ENCODE measurements at places on chromosomes 11 and 22.

- peak; percentile 48 for DNase-seq
Measured at GRCh38 chr11:73141031-73141308, 1.1 kb downstream of the FCHSD2 start.

GRCh38 chr11:70448983-70449567 lies 50.7 kb downstream of the CTTN start:
- no peak for DNase-seq

DNA sequence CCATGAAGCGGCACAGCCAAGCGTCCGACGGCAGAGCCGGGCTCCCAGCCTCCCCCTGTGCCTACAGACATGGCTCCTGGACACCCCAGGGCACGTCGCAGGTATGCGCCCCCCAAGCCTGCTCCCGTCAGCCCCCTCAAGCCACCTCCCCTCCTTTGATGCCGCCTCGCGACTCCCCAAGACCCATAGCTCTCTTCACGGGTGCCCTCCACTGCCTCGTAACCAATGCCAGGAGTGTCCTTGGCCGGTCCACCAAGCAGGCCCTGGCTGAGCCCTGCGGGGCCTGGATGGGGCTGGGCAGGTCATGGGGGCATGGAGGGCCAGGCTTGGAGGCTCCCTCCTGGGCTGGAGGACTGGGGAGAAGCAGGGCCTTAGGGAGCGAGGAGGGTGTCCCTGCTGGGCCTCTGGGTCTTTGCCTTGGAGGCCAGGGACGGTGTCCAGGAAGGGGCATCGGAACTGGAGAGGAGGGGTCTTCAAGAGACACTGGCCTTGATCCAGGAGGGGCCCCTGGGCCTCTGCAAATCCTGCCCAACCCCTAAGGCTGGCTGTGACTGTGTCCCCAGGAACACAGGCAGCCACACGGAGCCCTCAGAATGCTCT lies 9.2 kb downstream of the ANO9 start:
- no peak for DNase-seq

DNA sequence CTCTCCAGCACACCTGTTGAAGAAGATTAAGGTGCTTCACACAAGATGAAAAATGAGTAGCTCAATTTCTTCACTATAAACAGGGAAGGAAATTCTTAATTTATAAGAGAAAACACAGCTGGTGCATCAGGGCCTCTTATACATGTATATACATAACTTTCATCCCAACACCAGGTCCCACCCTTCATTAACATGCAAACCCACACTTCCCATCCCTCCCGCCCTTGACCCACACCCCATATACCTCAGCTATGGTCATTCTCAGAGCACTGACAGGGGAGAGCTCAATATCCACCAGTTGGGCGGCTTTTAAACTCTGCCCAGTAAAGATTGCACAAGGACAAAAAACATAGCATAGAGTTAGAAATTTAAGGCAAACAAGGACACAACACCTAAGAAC lies 85.8 kb downstream of the ATG16L2 start:
- DNase-seq, result no peak

DNA sequence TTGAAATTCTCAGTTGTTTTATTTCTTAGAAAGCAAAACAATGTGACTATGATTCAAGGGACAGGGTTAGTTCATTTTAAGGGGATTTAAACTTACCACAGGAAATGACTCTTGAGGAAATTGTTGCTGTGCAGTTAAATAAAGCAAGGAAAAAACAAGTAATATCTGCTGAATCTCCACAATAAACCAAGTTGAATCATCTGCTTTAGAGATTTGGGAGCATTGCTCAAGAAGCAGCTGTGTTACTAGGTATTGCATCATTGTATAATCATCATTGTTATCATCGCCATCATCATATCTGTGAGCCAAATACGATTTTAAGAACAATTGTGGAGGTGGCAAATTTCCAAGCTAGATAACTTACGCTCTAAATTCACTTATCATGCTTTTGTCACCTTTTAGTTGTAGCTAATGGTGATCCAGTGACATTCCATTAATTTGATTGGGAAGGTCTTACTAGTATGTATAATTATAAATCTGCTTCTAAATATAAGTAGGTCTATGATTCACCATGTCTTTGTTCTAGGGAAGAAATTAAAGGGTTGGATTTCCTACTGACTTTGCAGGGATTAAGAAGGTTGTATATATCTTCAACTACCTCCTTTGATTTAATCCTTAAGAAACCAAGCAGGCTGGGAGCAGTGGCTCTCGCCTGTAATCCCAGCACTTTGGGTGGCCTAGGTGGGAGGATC lies 19.9 kb downstream of the MMP10 start:
- DNase-seq, result peak; percentile 63

Data from hematopoietic multipotent progenitor cell treated with erythropoietin and hydrocortisone succinate and interleukin-3 and kit ligand, for 6 days (in vitro differentiated cells).